Nephron progenitor cell (in vitro differentiated cells): ENCODE measurements at places on chromosomes 13 and 19.
A peak's percentile ranks its signal among the peaks of the same experiment; 100 is the strongest.

DNA sequence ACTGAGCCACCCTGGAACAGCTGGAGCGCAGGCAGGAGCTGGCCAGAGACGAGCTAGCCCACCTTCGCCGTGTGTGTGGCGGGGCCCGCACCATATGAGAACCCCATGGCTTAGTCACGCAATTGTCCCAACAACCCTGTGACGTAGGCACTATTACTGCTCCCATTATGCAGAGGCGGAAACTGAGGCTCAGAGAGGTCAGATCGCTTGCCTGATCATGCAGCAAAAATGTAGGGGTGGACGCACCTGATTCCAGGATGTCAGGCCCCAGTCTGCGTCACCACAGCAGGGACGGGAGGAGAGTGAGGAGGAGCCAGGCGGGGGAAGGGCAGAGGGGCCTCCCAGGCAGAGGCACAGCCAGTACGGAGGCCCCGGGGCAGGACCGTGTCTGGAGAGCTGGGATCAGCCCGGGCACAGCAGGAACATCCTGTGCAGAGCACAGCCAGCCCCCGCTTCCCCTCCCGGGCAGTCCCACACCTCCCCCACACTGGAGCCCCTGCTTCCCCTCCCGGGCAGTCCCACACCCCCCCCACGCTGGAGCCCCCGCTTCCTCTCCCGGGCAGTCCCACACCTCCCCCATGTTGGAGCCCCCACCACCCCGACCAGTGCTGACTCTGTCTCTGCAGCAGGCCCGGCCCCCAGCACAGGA, 16.7 kb downstream of the PIP5K1C start:
- DNase-seq: peak; percentile 46

DNA sequence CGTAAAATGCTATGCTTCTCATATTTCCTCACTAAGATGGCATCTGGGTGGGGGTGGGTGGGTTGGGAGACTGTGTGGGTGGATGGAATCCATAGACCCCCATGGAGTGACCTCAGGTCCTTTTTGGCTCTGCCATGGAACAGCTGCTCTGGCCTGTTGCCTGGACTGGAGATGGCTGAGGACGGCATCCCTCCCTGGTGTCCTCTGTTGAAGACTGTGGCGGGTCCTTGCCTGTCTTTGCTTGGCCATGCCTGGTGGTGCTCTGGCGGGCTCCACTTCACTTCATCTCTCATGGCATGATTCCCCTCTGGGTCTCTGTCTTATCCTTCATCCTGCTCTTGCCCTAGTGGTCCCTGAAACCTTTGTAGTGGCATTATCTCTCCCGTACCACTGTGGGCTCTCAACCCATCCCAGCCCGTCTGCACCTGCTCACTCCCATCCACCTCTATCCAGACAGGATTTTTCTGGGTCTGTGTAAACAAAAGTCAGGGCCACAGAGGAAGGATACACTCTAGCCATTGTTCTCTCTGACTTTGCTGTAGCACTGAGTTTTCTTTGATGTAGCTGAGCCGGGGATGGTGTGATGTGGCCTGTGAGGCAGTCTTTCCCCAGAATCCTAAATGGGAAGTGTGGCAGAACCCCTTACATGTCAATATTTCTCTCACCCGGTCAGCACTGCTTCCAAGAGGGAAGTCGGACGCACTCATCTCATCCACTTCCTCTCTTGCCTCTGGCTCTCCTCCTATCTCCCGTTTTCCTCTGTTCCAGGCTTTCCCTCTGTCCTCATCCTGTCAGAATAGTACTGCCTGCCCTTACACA, 36.1 kb downstream of the WDFY2 start:
- DNase-seq: no peak

- no peak for DNase-seq
These were observed 105.3 kb downstream of the STARD13 start for GRCh38 chr13:33180122-33180804.

- DNase-seq: no peak
These were observed 1222.3 kb upstream of the SLC10A2 start for GRCh38 chr13:104288496-104288895.

DNA sequence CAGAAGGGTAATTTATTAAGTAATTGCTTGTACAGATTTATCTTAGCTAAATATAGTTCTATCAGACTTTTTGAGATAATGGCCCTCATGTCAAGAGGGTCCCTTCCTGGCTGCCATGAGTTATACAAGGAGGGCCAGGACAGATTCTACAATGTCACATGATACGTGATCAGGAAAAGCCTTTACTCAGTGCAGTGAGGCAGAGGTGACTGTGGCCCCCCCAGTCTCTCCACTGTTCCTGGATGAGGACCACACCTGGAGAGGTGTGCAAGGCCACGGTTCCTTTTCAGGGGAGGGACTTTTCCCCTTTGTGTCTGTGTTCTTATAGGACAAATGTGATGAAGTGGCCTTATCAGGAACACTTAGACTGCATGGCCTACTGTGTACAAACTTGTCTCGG, 54.3 kb upstream of the LRCH1 start:
- no peak for DNase-seq

DNA sequence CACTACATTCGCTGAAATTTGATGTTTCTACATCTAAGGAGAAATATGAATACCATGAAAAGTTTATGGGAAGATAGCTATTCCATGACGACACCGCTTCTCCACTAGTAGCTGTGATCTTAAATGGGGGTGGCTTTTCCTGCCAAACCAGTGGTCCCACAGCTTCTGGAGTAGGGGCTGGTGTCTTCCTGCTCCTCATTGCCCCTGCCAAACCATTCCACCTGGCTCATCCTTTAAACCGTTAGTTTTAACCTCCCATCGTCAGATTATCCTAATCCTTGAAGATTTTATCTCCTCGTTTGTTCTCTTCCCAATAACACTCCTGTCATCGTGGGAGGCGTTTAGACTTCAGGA, 568 bp upstream of the ZNF230 start:
- no peak for DNase-seq

- DNase-seq: no peak
These were observed 4.6 kb downstream of the CPAMD8 start for GRCh38 chr19:17021793-17022590.

DNA sequence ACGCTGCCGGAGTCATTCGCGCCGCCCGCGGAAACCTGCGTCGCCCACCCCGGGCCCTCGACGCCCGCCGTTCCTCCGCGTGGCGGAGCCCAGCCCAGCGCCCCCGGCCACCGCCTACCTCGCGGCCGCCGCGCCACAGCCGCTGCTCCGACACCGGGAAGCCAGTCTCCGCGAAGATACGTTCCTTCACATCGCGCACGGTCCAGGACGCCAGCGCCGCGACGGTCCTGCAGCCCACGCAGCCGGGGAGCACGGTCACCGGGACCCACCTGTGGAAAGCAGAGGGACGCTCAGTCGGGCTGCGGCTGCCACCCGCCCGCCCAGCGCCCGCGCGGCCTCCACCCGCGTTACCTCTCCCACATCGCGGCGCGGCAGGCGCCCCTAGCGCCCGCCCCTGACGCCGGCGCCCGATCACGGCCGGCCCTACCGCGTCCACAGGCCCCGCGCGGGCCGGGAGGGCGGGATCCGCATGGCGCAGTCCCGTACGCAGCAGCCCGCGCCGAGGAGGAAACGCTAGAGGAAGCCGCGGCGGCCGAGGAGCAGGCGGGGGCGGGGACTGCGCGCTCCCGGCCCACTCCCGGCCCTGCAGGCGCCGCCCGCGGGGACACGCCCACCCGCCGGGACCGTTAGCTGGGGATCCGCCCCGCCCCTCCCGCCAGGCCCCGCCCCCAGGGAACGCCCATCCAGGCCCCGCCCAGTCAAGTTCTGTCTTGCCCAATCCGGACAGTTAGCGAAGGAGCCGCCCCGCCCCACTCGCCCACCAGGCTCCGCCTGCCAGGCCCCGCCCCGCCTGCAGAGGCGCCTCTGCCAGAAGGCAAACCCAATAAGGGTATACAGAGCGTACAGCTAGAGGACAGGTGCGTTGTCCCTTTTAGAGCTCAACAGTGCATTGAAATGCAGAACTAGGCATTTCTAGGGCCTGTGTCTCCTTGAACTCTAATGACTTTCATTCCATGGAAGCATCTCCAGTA, 58.2 kb downstream of the SACS start:
- peak; percentile 98 for DNase-seq

DNA sequence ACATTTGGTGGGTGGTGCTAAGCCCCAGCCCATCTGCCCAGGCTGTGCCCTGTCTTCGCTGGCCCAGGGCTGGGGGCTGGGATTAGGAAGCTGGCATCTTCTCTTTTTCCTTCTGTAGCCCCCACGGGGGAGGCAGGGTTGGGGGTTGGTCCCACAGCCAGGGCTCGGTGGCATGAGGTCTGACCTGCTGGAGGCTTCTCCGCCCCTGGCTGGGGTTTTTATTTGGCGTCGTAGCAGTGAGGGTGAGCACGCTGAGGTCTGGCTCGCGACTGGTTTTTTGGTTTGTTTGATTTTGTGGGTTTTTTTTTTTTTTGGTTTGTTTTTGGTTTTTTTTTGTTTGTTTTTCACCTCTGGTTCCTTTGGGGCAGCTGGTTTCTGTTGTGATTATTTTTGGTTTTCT, 14.7 kb downstream of the ZNF574 start:
- no peak for DNase-seq

DNA sequence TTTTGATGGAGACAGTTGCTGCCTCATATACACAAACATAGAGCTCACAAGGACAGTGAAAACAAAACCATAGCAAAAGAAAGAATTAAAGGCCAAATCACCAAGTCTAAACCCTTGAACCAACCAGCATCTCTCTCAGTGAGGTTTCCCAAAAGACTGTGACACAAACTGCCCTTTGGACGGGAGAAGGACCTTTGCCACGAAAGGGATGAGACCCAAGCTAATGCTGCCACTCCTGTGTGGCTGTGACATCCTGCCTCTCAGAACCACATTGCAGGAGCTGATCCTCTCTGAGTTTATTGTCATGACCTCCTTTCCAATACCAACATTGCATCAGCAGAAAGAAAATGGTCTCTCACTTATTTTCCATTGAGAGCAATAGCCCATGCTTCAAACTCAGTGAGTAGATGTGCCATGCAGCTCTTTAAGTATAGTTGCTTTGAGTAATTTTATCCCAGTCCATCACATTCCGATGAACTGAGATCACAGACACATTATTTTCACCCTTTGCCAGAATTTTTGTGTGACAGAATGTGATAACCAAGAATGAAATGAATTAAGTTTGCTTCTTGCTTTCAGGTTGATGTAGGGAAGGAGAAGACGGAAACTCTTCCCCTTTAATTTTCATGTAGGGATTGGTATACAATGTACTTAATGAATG, 133.5 kb upstream of the IRS2 start:
- no peak for DNase-seq

DNA sequence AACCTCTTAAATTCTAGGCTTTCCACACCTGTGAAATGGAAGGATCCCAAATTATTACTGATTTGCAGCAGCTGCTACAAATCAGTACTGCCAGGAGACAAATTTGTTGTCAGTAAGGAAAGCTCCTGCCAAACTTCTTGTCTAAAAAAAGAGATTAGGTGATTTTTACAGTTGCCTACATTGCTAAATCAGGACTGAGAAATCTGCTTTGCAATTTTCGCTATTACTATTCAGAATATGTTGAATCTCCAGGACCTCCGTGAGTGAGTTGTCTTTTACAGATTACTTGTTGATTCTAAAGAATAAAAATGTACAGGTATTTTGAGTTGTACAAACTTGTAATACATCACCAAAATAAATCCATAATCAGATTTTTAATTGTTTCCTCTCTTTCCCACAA, 1815.9 kb downstream of the PCDH9 start:
- no peak for DNase-seq

- peak; percentile 52 for DNase-seq
These were observed 184.4 kb downstream of the TSHZ3 start for GRCh38 chr19:31164791-31165251.

- no peak for DNase-seq
These were observed 376.4 kb downstream of the MTUS2 start for GRCh38 chr13:29196409-29197074.

GRCh38 chr13:92122186-92122853, 723.9 kb downstream of the GPC5 start:
- peak; percentile 14 for DNase-seq

- DNase-seq: no peak
These were observed 62.3 kb upstream of the UQCRFS1 start for GRCh38 chr19:29275266-29275665.

- no peak for DNase-seq
These were observed 110.7 kb upstream of the UQCRFS1 start for GRCh38 chr19:29323440-29324290.

GRCh38 chr13:30673669-30674521, 56.2 kb downstream of the USPL1 start:
- DNase-seq: peak; percentile 89

- peak; percentile 87 for DNase-seq
These were observed 3.0 kb downstream of the IRF2BP1 start for GRCh38 chr19:45882652-45883585.

DNA sequence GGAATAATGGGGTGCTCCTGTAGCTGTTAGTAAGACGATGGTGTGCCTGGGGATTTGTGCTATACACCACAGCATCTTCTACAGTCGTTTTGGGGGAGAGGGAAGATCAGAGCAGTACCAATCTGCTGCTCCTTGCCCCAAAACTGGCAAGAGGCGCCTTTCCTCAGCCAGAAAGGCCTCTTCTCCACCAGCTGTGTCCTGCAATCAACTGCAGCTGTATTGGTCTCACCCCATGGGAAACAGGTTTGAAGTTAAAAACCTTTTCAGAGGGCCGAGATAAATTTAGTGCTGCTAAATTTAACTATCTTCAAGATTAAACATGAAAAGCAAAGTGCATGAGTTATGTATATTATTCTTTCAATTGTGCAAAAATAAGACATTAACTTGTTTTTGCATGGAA, 1.2 kb upstream of the RNASEH2B start:
- no peak for DNase-seq

- no peak for DNase-seq
These were observed 238.0 kb downstream of the POSTN start for GRCh38 chr13:37360556-37360955.

DNA sequence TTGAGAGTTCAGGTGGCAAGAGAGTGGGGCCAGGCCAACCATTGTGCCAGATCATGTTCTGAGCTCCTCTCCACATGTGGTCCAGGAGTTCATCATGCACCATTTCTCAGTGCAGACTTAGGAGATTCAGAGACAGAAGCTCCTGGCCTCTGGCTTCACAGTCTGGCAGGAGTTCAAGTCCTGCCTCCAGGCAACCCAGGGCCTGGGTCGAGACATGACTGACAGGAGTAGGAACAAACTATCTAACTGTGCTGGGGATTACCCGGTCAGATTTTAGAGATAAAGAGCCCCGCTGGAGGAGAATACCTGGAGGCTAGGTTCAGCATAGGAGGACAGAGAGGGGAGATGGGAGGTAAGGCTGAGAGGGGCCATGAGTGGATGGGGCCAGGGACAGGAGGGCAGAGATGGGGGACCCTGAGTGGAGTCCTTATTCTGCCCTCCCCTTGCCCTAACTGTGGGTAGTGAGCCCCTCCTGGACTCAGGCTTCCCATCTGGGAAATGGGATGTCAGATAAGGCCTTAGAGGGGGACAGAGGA, 906 bp upstream of the CYP4F11 start:
- no peak for DNase-seq

GRCh38 chr13:61477619-61478018, 62.0 kb upstream of the PCDH20 start:
- DNase-seq: no peak
